Endothelial cell of umbilical vein (primary cell): ENCODE measurements at places on chromosomes 7 and 10.

- no peak for DNase-seq
Measured at GRCh38 chr10:66836057-66836456, 89.8 kb upstream of the LRRTM3 start.

- no peak for DNase-seq
Measured at GRCh38 chr7:86657948-86658347, 14.2 kb downstream of the GRM3 start.

DNA sequence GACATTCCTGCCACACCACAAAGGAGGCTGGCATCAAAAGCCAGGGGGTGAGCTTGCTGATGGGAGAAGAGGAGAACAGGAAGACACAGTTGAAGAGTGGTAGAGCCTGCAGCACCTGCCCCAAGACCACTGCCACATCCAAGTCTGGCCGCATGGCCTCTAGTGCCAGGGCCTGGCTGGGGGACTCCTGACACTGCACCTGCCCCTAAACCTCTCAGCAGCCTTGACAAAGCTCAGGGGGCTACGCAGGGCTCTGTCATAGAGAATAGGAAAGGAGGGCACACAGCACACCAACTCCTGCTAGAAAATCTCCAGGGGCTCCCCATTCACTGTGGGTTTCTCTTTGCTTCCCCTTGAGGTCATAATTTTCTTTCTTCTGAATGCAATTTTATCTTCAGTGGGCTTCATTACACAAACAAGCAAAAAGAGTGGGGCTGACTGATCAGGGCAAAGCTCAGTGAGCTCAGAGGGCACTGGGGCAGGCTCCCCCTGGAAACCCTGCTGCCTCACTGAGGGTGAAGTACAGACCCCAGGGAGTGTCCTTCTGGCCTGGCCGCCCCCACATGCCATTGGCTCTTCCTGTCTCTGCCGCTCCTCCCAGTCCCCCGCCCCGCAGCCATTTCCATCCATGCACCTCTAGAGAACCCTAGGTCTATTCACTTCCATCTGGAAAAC lies 37.2 kb downstream of the VOPP1 start:
- DNase-seq, result no peak

- DNase-seq, result no peak
Measured at GRCh38 chr7:79998363-79998762, 136.3 kb upstream of the GNAI1 start.

DNA sequence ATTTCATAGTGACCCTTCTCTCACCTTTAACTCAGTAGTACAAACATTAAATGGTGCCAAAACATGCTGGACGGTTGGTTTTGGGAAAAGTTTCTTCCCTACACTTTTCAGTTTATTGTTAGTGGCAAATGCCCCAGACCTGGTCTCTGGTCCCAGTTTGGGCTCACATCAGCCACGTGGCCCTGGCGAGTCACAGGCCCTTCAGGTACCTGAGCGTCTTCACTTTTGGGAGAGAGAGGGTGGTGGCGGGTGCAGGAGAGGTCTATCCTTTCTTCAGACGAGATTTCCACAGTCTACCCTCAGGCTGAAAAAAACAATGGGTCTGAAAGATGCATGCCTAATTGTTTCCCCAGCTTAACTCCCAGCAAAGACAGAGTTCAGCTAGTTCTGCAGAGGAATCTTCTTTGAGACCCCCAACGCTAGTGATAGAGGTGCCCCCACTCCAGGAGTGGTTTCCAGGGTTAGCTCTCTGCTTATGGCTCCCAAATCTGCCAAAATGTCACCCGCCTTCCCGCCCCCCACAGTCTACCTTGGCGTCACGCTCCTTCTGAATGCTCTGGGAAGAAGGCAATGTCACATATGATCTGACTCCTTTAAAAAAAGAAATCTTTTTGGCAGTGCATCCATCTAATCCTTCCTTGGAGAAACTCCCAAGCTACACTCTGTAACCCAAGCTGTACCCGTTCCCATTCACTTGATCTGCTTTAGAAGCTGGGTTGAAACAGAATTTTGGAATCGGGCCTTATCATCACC lies 384.8 kb upstream of the FOXK1 start:
- no peak for DNase-seq

DNA sequence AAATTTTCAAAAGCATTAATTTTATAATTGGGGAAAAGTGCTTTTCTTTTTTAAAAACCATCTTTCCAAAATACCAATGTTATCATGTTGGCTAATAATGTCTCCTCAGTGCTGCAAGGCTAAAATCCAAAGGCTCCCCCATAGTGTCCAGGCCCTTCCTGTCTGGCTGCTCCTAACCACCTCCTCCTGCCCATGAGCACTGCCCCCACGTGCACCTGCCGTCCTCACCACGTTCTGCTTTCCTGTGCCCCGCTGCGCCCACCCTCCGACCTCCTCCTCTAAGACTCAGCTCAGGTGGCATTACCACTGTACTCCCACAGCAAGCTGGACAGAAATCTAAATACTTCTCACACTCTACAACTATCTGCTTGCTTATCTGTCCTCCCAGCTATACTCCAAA lies 17.7 kb downstream of the PAXIP1 start:
- no peak for DNase-seq

DNA sequence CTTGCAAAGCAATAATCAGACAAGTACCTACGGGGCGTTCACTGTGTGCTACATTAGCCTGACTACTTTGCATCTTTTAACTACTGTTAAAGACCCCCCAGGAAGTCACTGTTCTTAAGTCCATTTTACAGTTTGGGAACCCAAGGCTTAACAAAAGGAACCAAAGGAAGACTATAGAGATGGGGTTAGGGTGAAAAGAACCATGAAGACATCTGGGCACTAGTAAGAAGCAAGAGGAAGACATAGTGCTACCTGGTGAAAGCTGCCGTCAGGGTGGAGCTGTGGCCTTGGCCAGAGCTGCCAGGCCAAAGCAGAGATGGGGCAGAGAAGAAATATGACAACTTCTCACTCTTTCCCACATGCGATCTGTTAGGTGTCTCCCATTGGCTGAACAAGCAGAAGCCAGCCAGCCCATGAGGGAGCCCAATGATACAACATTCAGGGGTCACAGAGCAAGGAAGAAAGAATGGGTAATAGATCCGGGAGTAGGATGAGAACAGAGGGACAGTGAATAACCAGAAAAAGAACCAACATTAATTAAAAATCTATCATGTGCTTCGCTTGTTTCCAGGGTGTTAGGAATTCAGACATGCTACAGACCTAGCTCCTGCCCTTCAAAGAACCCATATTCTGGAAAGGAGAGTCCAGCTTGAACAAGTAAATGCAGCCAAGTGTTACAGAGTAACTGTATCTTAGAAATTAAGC lies 85.4 kb downstream of the ARID5B start:
- no peak for DNase-seq

DNA sequence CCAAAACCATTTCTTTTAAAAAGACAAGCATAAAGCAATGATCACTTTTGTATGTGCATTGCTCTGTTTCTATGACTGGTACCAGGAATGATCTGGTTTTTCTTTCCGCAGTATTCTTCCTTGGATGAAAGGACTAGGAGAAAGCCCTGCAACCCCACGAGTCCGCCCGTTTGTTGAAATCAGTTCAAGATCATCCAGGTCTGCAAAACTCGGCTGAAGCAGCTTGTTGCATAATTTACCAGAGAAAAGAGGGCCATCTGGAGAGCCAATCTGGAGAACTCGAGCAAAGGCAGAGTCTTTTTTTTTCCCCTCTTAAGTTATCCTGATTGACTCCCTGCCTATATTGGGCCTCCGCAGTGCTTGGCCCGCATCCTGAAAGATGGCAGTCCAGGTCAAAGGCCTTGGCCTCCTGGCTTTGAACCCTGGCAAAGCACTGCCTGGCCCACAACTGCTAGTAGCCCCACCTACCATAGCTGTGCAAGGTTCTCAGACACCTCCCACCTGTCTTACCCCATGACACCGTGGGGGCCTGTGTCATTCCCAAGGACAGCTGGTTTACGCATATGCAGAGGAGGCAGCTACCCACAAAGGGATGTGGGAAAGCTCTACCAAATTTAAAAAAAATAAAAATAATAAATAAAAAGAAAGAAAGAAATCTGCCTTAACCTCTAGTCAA lies 572.2 kb downstream of the INHBA start:
- no peak for DNase-seq

DNA sequence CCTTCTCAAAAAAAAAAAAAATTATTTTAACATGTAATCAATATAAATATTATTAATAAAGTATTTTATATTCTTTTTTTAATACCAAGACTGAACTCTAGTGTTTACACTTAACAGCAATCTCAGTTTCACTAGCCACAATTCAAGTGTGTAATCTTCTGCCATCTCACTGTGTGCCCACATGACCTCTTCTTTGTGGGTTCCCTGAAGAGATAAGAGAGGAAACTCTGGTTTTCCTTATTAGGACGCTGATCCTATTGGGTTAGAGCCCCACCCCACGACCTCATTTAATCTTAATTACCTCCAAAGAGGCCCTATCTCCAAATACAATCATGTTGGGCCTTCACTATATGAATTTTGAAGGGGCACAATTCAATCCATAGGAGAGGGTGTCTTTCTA lies 177.6 kb downstream of the STK31 start:
- no peak for DNase-seq
